ENCODE measurements at places on chromosomes 7 and 10. TPM values are rescaled to one million over a fixed set of nuclear protein-coding genes. Genes with fewer than 3 reads are reported as not detected.

TEX47 gene
- total RNA-seq, result not detected

GRCh38 chr7:127943541-127944521 lies 87.4 kb downstream of the LRRC4 start:
- DNase-seq, result no peak

GRCh38 chr7:121279822-121280221 lies 49.0 kb upstream of the WNT16 start:
- no peak for DNase-seq

MEOX2 gene
- total RNA-seq, result not detected

GRCh38 chr10:24415455-24416125 lies 206.7 kb downstream of the KIAA1217 start:
- DNase-seq, result no peak

ZNF365 gene
- 2.0 TPM for total RNA-seq

CHN2 gene
- 2.1 TPM for total RNA-seq

FOXP2 gene
- not detected for total RNA-seq

DNA sequence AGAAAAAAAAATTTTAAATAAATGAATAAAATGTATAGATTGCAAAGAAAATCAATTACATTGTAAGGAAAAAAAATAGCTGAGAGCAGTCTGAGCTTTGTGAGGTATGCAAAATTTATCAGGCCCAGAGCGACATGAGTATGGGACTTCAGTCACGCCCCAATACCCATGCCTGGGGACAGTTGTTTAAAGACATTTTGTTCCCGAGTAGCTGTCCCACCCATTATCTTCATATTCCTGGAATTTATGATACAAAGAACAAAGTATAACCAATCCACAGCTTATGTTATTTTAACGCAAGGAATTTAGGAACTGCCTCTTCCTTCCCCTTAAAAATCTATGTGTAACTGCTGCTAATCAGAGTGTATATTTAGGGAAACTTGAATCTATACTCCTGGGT lies 1.6 kb upstream of the PON2 start:
- DNase-seq, result no peak

GRCh38 chr7:37089972-37090371 lies 358.7 kb downstream of the ELMO1 start:
- no peak for DNase-seq

GDF2 gene
- not detected for total RNA-seq

PLAU gene
- total RNA-seq, result not detected

GRCh38 chr10:95675403-95676116 lies 18.2 kb downstream of the TCTN3 start:
- DNase-seq, result no peak

DNA sequence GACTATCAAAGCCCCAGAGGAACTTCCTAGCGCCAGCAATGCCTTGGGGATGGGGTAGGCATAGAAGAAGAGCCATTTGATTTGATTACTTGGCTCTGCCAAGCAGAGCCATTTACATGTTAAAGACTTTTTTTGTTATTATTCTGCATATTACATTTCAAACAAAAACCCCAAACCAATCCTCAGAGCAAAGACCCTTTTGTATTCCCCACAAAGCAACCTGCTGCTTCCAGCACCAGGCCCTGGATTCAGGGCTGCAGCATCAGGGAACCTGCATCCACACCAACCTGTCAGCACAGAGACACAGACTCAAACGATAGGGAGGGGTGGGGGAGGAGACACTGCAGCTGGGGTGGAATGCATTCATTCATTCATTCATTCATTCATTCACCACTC lies 73.2 kb downstream of the GRID1 start:
- no peak for DNase-seq

GRCh38 chr7:7159063-7159658 lies 23.2 kb upstream of the C1GALT1 start:
- no peak for DNase-seq

DNA sequence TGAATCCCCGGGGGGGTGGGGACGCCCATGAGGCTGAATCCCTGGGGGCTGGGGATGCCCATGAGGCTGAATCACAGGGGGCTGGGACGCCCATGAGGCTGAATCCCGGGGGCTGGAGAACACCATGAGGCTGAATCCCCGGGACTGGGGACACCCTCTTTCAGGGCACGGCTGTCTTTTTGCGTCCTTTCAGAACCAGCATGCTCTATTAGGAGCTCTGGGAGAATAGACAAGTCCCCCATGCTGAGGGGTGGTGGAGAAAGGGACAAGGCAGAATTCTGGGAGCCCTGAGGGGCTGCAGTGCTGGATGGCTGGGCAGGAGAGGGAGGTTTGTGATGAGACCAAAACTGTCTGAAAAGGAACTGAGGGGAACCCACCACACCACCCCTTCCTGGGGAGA lies 257.3 kb upstream of the TCERG1L start:
- DNase-seq, result no peak

PAX4 gene
- not detected for total RNA-seq

DNA sequence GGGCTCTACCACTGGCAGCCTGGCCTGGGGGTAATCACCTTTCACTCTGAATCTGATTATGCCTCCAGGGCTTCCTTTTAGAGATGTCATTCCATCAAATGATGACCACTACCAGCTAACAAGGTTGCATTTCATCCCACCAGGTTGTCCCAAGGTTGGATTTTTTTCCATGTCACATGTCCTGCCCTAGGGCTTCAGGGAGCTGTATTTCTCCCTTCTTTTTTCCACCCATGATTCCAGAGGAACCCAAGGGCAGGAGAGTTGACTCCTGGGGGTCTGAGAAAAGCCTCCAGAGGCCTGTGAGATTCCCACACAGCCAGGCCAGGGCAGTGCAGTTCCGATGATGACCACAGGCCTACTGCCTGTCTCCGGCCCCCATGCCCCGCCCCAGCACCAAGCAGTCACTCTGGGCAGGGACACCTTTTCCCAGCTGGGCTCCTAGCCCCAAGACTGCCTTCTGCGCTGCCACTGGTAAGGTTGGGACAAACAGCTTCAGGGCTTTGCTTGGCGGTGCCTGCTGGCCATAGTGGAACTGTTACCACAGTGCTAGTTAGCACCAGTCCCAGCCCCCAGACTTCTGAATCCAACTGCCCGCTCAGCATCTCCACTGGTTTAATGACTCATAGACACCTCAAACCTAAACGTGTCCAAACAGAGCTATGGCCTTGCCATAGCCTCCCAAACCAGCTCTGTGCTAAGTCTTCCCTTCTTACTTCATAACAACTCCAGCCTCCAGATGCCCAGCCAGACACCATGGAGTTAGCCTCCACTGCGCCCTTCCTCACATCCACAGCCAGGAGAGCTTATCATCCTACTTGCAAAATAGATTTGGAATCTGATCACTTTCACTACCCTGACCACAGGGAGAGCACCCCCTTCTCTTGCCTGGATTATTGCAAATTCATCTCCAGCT lies 133.7 kb downstream of the ARHGAP22 start:
- DNase-seq, result no peak

DNA sequence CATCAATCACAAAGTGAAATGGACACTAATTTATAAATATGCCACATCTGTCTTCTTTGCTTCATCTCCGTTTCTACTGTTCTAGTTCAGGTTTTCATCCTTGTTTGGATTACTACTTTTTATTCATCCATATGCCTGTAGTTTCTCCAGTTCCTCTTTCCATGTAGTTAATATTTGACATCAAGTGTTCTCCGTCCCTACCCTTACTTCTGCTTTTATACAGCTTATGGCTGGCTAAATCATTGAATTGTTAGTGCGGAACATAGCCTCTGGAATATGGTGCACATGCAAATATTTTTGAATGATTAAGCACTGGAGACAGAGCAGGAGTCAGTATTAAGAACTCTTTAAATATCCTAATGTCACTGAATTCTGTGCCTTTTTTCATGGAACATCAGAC lies 230.0 kb upstream of the PPP1R3A start:
- DNase-seq, result no peak

- no peak for DNase-seq
Observed at GRCh38 chr7:44735403-44736165, 13.1 kb upstream of the ZMIZ2 start.

- no peak for DNase-seq
Observed at GRCh38 chr10:114259824-114260223, 20.8 kb downstream of the VWA2 start.

DNA sequence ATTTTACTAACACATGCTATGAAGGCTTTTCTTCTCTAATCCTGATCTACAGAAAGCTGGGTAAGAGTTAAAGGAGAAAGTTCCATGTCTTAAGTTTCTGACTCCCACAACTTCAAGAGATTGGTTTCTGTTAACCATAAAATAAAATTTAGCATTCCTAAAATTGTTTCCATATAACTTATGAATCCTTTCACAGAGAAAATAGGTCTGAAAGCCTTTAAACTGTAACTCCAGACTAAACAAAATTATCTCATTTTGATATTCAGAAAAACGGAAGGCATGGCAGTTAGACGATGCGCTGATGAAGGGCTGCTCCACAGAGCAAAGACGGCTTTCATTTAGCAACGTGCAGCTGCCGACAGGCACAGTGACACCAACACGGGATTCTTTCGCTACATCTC lies 133.3 kb downstream of the SLC25A13 start:
- no peak for DNase-seq

GRCh38 chr7:114627231-114627630 lies 212.6 kb downstream of the FOXP2 start:
- DNase-seq, result no peak

Measured in CD4-positive, alpha-beta T cell (primary cell).